ENCODE measurements at places on chromosomes 1 and 21.
A peak's percentile ranks its signal among the peaks of the same experiment; 100 is the strongest.

DNA sequence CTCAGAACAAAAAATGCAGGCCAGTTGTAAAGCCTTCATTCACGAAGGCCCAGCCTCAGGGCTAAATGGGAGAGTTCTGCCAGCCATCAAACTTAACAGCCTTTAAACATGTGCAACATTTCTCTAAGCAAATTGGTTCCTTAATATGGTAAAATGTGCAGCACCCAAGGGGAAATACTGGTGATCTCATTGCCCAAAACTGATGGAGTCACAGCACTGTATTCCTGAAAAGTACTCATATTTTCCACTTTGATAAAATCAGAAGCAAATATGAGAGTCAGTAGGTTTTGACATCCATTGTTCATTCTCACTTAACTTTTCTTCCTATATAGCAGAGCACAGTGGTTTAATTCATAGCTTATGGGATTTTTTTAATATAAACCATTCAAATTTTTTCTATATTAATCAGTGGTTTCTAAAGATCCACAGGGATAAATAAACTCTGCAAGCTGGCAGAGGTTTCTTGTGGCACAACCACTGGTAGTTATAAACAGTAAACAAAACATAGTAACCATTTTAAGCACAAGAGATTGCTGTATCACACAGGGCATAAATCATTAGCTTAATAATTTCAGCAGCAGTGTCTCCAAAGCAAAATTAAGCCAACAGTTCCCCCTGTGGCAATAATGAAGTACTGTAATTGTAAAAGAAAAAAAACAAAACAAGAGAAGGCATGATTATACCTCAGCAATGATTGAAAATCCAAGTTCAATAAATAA lies 106.9 kb upstream of the LYPLAL1 start:
- DNase-seq, result no peak

DNA sequence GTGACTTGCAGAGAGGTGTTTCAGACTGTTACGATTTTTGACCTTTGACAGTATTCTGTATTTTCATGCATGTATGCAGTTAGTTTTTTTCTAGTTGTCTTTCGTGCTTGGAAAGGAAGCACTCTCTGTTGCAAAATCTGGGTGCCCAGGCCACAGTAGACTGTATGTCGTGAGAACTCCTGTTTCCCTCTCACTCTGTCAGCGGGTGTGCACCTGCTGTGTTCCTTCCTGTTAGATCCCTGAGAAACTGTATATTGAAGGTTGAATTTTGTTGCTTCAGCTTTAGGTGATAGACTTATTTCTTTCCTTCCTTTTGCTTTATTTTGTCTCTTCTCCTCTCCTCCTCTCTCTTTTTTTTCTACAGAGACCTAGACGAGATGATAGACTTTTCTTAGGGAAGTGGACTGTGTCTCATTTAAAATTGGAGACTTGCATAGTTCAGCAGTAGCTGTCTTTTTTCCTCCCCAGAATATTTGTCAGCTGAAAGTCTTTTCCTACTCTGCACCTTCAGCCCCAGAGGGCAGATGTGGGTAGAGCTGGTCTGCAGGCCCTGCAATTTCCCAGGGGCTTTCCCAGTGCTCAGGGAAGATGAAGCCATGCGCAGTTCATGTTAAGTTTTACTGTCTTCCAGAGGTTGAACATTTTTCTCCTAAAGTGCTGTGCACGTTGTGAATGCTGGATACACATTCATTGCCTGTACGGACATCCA lies 1.4 kb downstream of the TRAPPC10 start:
- DNase-seq, result peak; percentile 51

GRCh38 chr1:2130871-2131289 lies 63.7 kb downstream of the FAAP20 start:
- no peak for DNase-seq

GRCh38 chr1:205454903-205455335 lies 926 bp downstream of the BLACAT1 start:
- DNase-seq, result no peak

DNA sequence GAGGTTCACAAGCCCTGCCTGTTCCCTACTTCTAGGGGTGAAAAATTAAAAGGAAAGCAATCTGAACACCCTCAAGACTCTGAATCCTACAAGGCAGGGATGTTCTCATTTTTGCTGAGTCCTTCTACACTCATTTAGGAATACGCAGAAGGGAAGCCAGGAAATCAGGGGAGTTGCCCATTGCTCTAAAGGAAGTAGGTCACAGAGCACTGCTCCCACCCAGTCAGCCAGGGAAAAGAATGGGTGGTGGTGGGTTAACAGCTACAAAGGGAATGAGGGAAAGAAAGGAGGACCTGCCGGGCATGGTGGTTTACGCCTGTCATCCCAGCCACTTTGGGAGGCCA lies 2.4 kb upstream of the CTTNBP2NL start:
- no peak for DNase-seq

DNA sequence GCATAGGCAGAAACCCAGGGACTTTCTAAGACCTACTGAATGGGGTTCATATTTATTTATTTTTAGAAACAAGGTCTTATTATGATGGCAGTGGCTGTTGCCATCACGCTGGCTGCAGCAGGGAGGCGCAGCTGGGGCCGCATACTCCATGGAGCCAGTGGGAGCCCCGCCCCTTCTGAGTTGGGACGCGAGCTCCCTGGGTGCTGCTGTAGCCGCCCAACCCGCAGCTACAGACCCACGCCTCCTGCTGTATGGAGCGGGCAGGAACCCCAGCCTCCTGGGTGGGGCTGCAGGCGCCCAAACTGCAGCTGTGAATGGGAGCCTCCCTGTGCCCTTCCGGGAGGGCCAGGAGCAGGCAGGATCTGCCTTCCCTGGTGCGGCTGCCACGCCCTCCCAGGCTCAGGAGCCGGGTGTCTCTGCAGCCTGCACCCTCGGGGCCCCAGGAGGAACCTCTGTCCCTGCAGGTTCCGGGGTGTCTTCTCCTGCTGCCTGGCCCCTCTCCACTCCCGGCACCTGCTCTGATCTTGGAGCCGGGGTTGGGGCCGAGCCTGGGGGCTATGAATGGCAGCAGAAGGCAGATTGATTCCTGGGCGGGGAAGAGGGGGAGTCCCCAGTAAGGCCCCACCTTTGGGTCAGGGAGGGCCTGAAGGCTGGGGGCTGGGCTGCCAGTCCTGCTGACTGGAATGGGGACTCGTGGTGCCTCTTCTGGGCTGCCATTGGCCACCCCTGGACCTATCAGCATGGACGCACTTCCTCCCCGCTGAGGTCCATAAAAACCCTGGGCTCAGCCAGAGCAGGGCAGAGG lies 66.5 kb upstream of the LRRN2 start:
- DNase-seq, result peak; percentile 31

DNA sequence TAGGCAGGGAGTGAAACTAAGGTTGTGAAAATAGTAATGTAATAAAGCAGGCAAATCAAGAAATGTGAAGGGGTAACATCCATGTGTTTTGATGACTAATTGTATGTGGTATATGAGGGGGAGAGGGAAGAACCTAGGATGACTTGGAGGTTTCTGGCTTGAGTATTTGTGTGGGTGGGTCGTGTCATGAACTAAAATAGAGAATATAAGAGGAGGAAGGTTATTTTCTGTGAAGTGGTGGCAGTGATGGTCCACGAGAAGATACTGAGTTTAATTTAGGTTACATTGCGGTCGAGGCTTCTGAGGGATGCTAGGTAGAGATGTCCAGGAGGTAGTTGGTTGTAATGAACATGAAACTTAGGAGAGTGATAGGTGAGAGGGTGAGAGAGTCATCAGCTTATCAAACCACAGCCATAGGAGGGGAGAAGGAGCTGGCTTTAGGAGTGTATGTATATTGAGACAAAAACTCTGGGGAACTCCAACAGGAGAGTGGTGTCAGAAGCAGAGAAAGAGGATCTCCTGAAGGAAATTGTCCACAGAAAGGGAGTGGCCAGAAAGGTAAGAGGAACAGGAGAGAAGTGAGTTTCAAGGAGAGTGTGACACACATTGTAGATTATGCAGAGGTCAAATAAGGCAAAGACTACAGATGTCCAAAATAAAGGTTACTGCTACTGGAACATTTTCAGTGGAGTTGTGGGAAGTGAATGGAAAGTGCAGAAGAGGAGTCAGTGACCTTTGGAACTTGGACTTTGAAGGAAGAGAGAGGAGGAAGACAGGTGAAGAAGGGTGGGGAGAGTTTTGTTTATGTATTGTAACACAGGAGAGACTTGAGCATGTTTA lies 89.0 kb upstream of the MACF1 start:
- DNase-seq, result no peak

DNA sequence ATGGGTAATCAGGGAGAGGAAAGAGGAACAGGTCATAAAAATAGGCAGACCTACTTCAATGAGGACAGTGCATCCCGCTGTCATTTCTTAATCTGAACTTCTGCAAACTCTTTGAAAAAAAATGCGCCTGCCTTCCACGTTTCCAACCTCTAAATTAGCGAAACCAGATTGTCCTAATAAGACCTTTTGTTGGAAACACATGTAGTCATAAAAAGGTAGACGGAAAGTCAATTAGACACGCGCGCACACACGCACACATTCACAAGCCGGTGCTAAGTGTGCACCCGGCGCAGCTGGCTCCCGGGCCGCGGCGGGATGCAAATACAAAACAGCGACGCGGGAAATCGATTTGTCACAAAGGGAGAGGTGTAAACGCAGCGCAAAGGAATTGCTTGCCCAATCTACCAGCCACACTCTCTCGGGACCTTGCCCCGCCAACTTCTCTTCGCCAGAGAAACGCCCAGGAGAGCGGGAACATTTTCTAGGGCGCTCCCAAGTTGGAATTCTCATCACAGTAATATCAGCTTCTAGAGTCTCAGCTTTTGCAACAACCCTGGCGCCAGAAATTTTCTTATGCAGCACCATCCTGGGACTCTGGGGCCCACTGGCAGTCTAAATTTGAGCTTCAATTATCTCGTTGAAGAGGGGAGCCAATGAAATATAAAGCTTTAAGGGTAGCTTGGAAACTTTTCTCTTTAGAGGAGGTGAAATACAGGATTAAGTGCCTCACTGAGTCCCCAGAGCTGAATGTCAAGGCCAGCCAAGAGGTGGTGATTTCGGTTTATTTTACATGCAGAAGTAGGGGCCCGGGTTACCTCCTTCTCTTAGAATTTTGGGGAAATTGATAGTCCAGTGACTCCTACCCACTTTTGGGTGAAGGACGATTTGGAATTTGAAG lies 4.5 kb downstream of the PRRX1 start:
- DNase-seq, result no peak

GRCh38 chr1:166133276-166133841 lies 33.4 kb downstream of the FAM78B start:
- DNase-seq, result no peak

DNA sequence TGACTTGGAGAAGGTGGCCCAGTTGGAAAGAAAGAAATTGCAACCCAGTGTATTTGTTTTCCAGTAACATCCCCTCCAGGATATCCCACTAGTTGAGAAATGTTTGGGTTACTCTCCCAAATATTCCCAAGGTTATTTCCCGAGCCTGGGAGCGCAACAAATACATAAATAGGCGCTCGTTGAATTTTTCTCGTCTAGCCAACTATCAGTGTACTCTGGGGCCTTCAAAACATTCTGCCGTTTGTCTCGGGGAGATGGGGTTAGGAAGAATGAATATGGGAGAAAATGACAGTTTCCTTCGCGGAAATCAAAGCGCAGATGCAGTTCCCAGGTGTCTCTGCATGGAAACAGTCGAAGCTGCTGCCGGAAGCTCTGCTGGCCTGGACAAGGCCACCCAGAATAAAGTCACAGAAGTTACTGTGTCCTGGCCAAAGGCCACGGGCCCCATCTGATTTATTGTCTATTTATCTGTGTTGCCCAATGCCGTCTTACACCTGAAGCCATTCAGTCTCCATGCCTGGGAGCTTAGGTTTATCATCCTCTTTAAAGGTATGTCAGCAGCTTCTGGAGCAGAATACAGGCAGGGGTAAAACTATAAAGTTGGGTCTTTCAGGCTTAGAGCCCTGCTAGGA lies 1.0 kb downstream of the C1orf115 start:
- no peak for DNase-seq

Measured in activated CD8-positive, alpha-beta memory T cell treated with anti-CD3 and anti-CD28 coated beads, Interleukin-2, amount 10 ng/mL, durations not matched to agents 7 days and 5 days (primary cell).